ENCODE measurements at places on chromosomes 5 and 9.

DNA sequence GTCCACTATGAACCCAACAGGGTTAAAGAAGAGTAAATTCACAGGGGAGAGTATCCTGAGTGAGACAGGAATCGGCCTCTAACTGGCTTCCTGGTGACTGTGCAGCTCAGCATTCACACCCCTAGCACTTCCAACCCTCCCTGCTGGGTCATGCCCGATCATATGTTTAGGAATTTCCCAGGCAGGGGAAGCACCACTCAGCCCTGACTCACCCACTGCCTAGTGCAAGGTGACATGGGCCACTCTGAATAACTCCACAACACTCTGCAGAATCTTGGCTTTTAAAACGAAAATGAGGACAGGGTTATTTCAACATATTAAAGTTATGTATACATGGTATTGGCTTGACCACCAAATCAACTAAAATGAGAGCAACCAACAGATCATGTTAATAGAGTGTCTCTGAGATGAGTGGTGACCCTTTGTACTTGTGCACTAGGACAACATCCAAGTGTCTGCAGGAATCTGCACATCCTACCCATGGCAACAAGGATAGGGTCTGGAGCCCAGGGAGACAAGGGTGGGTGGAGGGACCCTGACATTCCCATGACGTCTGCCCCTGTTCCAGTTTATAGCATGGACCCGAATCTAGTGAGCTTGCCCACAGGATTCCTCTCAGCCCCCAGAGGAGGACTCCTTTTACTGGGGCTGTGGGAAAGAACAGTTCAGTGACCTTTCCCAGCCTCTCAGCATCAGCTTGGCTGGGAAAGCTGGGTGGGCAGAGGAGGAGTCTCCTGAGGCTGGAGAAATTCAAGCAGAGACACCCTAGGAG lies 485.8 kb downstream of the SEMA5A start:
- no peak for DNase-seq

DNA sequence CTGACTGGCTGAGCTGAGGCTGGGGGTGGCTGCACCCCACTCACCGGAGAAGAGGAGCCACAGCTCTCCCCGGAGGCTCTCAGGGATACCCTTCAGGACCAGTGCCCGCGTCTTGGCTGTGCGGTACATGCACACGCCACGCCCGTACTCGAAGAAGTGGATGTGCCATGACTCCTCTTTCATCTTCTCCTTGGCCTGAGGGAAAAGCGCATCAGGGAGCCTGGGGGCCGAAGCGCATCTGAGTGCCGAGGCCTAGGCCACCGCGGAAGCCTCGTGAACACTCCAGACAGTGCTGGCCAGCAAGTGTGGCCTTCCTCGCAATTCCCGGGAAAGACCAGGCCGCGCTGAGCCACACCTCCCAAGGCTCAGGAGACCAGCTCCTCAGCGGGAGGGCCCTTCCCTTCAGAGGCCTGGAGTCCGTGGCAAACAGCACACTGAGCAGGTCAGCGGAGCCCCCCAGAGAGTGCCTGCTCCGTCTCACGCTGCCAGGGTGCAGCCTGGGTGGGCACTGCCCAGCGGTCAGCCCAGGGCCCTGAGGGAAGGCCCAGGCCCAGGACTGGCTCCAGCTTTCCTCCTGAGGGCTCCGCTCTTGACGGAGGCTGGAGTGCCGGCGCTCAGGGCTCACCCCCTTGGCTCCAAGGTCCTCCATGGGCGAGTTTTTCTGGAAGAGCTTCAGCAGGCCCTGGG lies 20.5 kb upstream of the MRNIP start:
- no peak for DNase-seq

DNA sequence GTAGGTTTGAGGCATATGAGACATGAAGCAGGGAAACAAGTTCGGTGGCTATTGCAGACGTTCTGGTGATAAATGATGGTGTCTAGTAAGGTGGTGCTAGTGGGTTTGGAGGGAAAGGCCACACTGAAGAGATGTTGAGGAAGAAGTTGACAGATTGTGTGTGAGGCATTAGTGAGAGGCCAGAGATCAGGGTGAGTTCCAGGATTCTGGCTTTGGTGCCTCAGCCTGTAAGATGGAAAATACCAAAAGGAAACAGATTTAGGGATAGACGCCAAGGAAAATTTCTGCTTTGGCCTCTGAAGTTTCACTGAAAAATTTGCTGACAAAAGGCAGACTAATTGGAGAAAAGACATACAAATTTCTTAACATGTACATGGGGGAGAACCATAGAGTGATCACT lies 6.4 kb upstream of the PAIP1 start:
- no peak for DNase-seq

GRCh38 chr5:16656561-16657191 lies 39.9 kb upstream of the RETREG1 start:
- no peak for DNase-seq

DNA sequence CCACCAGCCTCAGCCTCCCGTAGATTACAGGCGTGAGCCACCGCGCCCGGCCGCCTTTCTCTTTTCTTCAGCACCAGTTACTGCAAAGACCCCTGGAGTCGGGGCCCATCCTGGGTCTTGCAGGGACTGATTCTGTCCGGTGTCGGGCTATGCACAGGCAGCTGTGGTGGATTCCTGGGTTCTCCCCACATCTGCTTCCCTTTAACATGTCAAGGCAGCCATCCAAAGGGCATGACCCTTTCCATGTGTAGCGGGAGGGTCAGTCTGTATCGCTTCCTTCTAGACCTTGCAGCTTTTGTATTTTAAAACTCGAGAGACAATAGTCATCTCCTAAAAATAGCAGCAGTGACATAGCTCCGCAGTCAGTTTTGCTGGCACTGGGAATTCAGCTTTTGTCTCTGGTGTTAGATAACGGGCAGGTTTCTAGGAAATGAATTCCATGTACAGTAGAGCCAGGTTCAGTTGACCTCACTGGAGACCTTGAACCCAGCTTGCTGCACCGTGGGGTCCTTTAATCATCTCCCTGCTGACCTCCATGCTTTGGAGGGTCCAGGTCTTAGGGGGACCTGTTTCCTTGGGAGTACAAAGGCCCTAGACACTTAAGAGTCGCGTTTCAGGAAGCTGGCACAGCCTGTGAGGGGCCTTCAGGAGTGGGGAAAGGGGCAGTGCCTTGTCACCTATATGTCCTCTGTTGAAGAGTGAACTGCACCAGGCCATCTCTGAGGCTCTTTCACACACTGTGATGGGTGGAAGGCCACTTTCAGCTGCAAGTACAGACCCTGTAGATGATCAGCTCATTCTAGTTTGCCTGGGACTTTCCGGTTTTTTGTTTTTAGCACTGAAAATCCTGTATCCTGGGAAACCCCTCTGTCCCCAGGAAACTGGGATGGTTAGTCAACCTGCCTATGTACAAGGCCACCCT lies 13.8 kb downstream of the ANKRD33B start:
- DNase-seq, result no peak

DNA sequence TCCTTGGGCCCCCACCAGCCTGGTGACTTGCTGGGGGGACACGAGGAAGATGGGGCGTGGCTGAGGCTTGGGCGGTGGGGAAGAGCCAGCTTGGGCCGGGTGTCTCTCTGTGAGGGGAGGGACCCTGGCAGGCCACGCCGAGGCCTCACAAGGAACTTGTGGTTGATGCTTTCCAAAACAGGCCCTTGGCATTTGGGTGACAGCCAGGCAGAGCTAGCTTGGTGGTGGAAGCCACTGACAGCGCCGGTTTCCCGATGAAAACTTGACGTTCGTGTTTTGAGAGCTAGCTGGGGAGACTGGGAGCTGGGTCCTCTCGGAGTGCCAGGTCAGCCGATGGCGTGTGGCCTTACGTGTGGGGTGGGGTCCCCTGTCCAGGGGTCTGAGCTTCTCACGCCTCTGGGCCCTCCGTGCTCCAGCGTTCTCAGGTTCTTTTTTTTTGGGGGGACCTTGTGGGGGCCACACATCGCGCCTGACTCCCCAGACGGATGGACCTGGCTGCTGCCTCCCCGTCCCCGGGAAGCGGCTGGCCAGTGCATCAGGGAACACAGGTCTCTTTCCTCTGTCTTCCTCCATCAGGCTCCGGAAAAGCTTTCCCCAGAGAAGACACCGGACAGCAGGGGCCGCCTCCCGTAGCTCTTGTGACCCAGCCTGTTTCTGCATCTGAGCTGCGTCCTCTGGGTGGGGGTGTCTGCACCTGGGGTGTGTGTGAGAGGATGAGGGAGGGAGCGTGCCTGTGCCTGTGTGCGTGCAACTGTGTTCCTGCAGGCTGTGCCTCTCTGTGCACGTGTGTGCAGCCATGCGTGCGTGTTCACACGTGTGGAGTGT lies 129.3 kb upstream of the LPCAT1 start:
- no peak for DNase-seq

GRCh38 chr5:69042915-69043654 lies 50.7 kb upstream of the SLC30A5 start:
- peak; percentile 44 for DNase-seq

GRCh38 chr9:3006851-3007250 lies 163.0 kb upstream of the PUM3 start:
- DNase-seq, result no peak

GRCh38 chr5:134114886-134115805 lies 665 bp downstream of the TCF7 start:
- no peak for DNase-seq

DNA sequence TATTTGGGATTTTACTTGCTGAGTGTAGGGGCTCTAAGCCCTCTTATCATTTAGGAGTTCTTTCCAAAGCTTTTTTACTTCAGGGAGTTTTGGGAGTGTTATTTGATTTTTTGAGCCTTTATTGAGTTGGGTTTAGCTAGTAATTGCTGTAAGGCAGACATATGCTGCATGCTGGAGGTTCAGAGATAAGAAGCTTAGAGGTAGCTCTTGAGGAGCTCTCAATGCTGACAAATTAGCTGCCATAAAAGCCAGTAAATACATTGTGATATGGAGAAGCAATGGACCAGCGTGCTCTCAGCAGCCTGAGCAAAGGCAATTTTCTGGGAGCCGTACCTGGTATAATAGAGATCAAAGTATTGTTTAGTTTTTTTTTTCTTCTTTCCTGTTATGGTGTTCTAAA lies 11.6 kb downstream of the ARHGEF28 start:
- no peak for DNase-seq

DNA sequence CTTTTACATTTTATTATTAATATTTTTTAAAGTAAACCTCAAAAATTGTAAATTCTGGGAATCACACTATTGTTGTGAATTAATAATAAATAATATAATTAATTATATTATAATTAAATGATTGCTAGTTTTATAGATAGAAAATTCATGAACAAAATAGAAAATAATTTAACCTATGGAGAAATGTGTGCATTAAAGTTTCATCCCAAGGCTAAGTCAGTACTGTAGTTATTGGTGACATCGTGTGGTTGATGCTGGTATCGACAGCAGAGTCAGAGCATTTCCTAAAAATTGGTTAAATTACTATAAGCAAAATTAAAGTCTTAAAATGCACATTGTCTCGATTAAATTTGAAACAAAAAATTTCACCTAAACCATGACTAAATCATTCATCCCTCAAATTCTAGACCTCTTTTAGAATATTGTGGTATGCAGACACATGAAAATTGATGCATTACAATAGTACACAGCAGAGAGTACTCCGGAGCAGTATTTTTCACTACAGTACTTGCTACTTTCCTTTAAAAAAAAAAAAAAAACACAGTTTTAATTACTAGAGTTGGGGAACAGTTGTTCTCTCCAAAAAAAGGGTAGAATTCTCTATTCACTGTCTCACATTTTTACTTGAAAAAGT lies 73.9 kb downstream of the RORB start:
- no peak for DNase-seq

- DNase-seq, result no peak
Measured at GRCh38 chr9:109914280-109915027, 134.5 kb downstream of the PALM2AKAP2 start.

DNA sequence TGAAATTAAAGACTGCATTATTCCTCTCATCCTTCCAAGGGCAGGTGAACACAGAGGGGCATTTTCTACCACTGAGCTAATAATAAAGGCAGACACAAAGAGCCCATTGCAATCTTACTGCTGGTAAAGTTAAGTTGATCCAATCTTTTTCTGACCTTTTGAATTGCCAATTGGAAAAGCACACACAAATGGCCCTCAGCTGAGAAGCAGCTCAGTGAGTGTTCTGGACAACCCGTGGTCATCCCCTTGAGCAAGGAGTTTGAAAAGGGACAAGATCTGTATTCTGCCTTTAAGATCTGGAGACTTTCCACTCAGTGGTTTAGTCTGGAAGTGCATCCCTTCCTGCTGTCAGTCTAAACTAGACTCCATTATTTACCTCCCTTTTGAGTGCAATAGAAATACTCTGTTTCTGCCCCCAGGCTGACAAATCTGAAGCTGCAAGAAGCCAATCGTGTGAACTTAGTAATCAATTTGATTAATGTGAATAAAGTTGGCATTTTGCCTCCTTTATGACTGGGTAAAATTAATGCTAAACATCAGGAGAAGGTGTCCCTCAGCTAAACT lies 835.7 kb downstream of the MAT2B start:
- DNase-seq, result no peak

DNA sequence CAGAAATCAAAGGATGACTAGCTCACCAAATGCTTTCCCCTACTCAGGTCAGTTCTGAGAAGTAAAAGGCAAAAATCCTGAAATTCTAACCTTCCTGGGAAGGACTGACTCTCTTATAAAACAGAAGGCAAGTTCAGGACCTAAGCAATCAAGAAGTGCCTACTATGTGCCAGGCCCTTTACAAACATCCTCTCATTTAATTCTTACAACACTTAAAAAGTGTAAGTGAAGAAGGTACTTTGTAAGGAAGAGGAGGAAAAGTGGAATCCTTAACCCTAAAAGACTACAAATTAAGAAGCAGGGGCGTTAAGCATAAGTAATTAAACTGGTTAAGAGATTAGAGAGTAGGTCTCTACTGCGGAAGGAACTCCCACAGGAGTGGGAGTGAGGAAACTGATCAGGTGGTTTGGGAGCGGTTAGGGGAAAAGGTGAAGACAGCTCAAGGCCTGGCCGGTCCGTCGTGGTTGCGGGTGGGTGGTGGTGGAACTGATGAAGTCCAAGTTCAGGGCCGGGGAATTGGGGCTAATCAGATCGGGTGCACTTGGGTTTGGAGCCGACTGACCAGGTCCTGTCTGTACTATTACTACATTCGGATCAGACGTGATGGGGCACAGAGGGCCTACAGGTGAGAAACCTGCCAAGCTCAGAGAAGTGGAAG lies 839 bp downstream of the MED27 start:
- DNase-seq, result no peak

DNA sequence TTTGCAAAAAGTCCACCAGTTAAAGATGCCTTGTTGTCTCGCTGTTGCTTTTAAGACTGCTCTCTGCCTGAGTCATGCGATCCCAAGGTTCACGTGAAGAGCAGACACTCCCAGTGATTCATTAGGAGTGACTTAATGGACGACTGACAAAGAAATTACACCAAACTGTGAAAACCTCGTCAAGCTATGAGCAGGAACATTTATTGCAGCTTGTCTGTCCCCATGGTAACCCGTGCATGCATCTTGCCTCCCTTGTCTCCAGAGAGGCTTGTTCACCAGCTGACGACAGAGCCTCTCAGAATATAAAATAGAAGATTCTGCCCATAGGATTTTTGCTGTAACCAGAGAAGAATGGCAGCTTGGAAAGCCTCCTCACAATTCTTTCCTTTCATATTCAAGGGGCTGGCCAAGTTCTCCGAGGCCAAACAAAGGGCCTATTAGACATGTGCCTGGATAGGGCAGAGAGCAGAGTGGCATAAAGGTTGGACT lies 352.7 kb downstream of the SPOCK1 start:
- no peak for DNase-seq
